ENCODE measurements at places on chromosomes 6 and 20.

DNA sequence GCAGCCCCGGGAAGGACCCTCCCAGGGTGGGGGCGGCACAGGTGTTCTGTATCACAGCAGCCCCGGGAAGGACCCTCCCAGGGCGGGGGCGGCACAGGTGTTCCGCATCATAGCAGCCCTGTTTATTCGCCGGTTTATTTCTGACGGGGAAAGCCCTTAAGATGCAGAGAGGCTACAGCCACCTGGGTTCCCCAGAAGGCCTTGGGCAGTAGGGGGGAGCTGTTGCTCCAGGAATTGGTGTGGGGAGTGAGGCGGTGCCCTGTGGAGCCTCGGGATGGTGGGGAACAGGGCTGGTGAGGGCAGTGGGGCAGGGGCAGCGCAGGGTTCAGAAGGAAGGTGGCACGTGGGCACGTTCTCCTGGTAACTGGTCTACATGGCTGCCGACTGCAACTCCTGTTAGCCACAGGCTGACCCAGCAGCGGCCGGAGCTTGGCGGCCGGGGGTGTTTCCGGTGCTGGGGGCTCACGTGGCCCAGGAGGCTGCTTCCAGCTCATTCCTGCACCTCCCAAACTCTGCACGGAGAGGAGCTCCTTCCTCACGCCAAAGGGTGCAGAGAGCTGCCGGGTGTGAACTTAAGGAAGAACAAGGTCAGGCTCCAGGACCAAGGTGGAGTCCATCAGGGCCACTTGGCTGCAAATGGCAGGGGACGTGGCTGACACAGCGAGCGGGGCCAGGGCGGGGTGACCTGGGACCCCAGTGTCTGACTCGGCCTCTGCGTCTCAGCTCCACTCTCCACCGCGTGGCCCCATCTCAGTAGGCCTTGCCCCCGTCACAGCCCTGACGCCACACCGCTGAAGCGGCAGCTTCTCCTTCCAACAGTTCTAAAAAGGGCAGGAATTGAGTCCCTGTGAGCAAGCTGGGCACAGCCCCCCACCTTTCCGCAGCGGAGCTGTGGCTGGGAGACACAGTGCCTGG lies 13.2 kb downstream of the SLCO4A1 start:
- no peak for DNase-seq

DNA sequence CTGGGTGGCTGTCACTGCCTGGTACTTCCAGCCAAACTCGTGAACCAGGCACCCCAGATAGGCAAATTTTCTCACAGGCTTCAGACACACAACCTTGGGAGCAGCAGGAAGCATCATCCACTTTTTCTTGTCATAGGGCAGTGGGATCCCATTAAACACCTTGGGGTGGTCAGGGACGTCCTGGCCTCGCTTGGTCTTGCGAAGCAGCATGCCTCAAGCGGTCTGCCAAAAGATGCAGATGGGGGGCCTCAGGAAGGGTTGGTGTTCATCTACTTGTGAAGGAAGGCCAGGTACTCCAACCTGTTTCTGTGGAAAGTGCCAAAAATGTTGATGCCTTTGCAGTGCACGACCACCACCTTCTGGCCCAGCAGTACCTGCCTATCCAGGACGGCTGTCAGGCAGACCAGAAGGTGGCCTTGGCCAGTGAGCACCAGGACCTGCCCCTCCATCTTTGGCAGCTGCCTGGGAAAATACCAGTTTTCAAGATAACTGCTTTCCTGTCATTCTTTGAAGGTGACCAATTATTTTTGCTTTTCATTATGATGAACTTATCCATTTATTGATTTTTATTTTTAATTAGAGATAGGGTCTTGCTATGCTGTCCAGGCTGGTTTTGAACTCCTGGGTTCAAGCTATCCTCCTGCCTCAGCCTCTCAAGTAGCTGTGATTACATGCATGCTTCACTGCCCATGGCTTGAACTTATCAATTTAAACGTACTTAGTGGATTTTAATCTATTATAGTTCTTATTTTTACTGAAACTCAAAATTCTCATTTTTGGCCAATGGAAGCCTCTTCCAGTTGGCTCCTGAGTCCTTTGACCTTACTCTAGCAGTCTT lies 80.1 kb downstream of the MAN1A1 start:
- no peak for DNase-seq

GRCh38 chr6:168865-169455 lies 123.3 kb upstream of the DUSP22 start:
- peak; percentile 55 for DNase-seq

GRCh38 chr6:106802139-106802538 lies 172.4 kb downstream of the CD24 start:
- DNase-seq = no peak

GRCh38 chr20:62553136-62553837 lies 77.5 kb upstream of the GATA5 start:
- DNase-seq = no peak

GRCh38 chr6:119324718-119325117 lies 24.8 kb downstream of the MAN1A1 start:
- DNase-seq = no peak

GRCh38 chr6:117605169-117605826 lies 3.0 kb upstream of the GOPC start:
- peak; percentile 83 for DNase-seq

GRCh38 chr6:46443623-46444022 lies 47.6 kb downstream of the RCAN2 start:
- no peak for DNase-seq

Data from IMR-90 (cell line).